Keratinocyte (primary cell): ENCODE measurements at places on chromosomes 4 and X. TPM values are rescaled to one million over a fixed set of nuclear protein-coding genes. Genes with fewer than 3 reads are reported as not detected.

DNA sequence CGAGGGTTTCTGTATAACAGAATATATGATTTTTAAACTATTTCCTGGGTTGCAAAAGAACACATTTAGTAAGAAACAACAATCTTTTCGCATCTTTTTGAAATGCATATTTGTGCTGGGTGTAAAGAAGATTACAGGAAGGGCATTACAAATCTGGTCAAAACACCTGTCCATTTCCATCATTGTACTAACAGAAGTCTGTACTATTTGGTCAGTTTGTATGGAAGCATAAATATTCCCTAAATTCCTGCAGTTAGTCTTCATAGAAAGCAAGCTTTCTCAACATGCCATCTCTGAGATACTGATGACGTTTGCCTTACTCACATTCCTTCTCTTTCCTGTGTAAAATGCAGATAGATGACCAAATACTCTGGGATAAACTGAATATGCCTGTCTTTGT is 203.3 kb downstream of the NWD2 start:
- H3K27ac ChIP-seq, result no peak overlapping the region
- no peaks in the 10 kb centered on the region for H3K4me1 ChIP-seq
- H3K27me3 ChIP-seq, result no peaks in the 10 kb centered on the region
- no peak for DNase-seq
- H3K36me3 ChIP-seq, result no peaks in the 10 kb centered on the region

GRCh38 chrX:131322651-131323050 is 33.5 kb upstream of the IGSF1 start:
- H3K36me3 ChIP-seq, result no peaks in the 10 kb centered on the region
- DNase-seq, result no peak
- H3K4me3 ChIP-seq, result no peak overlapping the region
- no peaks in the 10 kb centered on the region for H3K27me3 ChIP-seq
- no peaks in the 10 kb centered on the region for H3K4me1 ChIP-seq

- no peak for DNase-seq
- peak overlapping the region; percentile 91 for H3K27ac ChIP-seq
- peaks cover 33% of the 10 kb centered on the region for H3K4me1 ChIP-seq
- H3K36me3 ChIP-seq, result peaks cover 3% of the 10 kb centered on the region
- no peaks in the 10 kb centered on the region for H3K27me3 ChIP-seq
Observed at GRCh38 chrX:45850197-45850774, 649.6 kb upstream of the DIPK2B start.

DNA sequence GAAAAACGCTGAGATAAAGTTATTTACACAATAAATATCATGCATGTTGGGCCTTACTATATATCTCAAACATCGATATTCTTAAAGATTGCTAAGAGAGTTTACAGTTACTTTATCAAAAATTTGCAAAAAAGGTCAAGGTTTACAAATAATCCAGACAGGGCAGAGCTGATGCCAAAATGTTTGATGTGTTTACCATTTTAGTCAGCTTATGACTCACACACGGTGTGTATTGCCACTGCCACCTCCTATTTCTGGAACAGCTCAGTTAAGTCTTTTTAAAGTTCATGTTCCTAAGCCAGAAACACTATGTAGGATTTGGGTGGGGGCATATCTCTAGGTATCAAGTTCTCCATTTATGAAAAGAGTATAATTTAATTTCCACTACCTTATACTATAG is 580.6 kb downstream of the INPP4B start:
- H3K4me3 ChIP-seq, result no peak overlapping the region
- no peaks in the 10 kb centered on the region for H3K27me3 ChIP-seq
- H3K36me3 ChIP-seq, result no peaks in the 10 kb centered on the region
- peaks cover 10% of the 10 kb centered on the region for H3K4me1 ChIP-seq
- H3K27ac ChIP-seq, result peak overlapping the region; percentile 42

DNA sequence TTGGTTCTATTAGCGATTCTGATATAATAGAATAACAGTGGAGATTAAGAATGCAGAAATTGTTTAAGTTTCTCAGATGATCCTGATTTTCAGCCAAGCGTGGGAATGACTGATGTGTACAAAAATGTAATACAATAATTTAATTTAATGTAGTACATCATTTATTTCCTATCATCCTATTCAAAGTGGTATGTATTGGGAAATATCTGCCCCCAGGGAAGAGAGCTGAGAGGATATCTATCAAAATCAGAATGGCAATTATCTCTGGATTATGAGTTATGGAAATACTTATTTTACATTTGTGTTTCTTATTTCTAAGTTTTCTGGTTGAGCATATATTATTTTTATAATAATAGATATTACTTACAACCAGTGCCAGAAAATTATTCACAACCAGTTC is 3.9 kb downstream of the FABP2 start:
- H3K27ac ChIP-seq, result no peak overlapping the region
- H3K36me3 ChIP-seq, result no peaks in the 10 kb centered on the region

DNA sequence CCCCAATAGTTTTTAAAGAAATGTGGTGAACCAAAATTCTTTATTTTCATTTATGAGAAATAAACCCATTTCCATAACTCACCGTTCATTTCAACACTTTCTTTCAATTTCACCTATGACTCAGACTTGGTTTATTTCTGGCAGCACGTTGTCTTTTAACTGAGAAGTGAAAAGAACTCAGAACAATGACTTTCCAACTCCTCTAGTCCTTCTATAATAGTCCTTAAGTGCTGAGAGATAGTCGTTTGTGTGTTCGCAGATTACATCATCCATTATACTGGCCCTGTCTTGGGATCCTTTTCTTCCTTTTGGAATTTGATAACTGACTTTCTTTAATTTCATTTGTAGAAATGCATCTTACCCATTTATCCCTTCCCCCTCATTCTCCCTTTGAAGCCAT is 113.6 kb downstream of the GLUD2 start:
- no peaks in the 10 kb centered on the region for H3K4me1 ChIP-seq
- H3K36me3 ChIP-seq, result no peaks in the 10 kb centered on the region
- no peak overlapping the region for H3K27ac ChIP-seq

DNA sequence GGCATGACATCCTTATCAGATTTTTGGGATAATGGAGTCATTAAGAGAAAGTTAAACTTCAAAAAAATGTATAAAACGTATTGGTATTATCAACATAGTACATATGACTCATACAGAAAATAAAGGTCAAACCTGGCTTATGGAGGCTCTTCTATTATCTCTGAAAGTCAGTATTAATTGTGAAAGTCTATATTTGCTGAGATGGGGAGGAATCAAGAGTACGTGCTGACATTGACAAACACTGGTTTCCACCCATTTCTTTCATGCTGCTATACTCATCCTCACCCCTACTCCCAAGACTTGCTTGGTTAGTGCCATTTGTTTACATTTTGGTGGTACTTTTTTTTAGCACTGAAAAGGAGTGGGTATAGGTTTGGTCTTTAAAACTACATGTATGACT is 30.8 kb upstream of the PLA2G12A start:
- no peaks in the 10 kb centered on the region for H3K27me3 ChIP-seq
- no peaks in the 10 kb centered on the region for H3K4me1 ChIP-seq

GRCh38 chr4:172480471-172480870 is 667.3 kb downstream of the GALNTL6 start:
- H3K4me1 ChIP-seq, result no peaks in the 10 kb centered on the region
- H3K27ac ChIP-seq, result no peak overlapping the region
- no peak overlapping the region for H3K4me3 ChIP-seq
- no peaks in the 10 kb centered on the region for H3K27me3 ChIP-seq

GRCh38 chrX:23670528-23670927 is 3.2 kb downstream of the PRDX4 start:
- DNase-seq, result no peak
- no peaks in the 10 kb centered on the region for H3K27me3 ChIP-seq
- no peak overlapping the region for H3K27ac ChIP-seq
- H3K4me3 ChIP-seq, result no peak overlapping the region
- no peaks in the 10 kb centered on the region for H3K36me3 ChIP-seq
- H3K4me1 ChIP-seq, result peaks cover 3% of the 10 kb centered on the region

SYP gene
- 0.07 to 0.23 TPM (median 0.13 TPM) in 3 replicates for polyA plus RNA-seq

DNA sequence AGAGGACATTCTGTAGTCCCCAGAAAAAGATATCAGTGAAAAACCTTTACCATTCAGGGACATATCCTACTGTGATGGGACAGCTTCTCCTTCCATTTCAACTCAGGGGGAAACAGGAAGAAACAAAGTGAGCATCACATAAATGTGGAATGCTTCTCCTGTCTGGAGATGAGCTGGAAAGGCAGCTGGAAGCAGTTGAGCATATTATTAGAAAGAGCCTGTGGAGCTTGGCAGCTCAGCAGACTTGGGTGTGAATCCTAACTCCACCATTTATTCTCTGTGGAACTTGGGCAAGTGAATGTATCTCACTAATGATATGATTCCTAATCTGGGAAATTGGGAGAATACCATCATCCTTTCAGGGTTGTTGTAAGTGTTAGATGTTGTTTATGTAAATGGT is 232.1 kb upstream of the F9 start:
- DNase-seq, result no peak
- H3K36me3 ChIP-seq, result no peaks in the 10 kb centered on the region
- no peaks in the 10 kb centered on the region for H3K4me1 ChIP-seq

PLP1 gene
- not detected in 3 replicates for polyA plus RNA-seq

GPR173 gene
- polyA plus RNA-seq, result 0.08 to 0.20 TPM (median 0.10 TPM) in 3 replicates

ADAMTS3 gene
- polyA plus RNA-seq, result 0.03 to 0.09 TPM (median 0.03 TPM) in 3 replicates

CXXC4 gene
- polyA plus RNA-seq, result 0.01 TPM in 1 of 3 replicates, not detected in the others

DNA sequence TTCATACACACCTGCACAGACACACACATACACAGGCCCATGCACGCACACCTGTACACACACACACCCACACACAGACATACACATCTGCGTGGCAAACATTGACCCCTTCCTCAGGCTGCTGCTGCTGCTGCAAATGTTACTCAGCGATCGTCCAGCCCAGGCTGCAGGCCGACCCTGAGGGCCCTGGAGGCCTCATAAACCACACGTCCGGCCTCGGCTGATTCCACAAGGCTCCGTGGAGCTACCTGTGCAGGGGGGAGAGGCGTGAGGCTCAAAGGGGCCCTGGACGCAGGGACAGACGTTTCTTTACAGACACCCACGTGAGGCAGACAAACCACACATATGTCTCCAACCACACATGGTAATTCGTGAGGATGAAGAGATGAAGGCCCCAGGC is 53.9 kb upstream of the PPP2R3B start:
- no peaks in the 10 kb centered on the region for H3K27me3 ChIP-seq

DNA sequence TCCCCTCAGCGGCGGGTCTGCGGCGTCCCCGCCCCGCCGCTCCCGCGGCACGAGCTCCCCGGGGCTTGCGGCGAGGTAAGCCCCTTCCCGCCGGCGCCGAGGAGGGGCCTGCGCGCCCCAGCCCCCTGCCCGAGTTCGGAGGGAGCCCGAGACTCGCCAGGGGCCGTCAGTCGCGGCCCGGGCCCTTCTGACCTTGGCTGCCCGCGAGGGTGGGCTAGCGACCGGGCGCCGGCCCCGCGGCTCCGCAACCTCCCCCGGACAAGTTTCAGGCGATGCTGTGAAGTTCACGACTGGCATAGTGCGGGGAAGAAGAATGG is 554 bp downstream of the CDKL5 start:
- no peaks in the 10 kb centered on the region for H3K36me3 ChIP-seq
- peak overlapping the region; percentile 52 for H3K4me3 ChIP-seq
- no peaks in the 10 kb centered on the region for H3K27me3 ChIP-seq
- no peak overlapping the region for H3K27ac ChIP-seq
- DNase-seq, result no peak
- no peaks in the 10 kb centered on the region for H3K4me1 ChIP-seq

AFM gene
- 0.02 to 0.03 TPM in 2 of 3 replicates, not detected in the other for polyA plus RNA-seq

DNA sequence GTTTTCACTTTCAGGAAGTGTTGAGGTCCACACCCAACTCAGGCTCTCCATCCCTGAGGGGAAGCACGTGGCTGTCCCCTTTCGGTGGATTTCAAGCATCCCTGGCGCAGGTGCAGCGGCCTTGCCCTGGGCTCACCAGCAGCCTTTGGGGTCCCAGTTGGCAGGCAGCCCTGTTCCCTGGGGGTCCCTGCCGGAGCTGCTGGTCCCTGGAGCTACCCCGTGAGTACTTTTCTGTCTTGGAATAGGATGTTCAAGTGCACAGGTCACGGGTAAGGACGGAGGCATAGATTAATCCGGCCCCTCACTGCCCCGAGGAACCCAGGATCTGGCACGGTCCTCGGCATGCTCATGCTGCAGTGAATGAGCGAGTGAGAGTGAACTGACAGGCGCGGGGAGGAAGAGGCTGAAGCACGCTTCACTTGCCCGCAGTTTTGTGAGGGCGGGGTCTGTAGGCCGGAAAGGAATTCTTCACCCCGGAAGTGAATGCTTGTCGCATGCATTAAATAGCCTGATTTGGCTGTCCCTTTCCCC is 117.2 kb upstream of the FAT1 start:
- no peaks in the 10 kb centered on the region for H3K27me3 ChIP-seq
- peaks cover 34% of the 10 kb centered on the region for H3K4me1 ChIP-seq
- no peak overlapping the region for H3K27ac ChIP-seq
- H3K4me3 ChIP-seq, result no peak overlapping the region

DNA sequence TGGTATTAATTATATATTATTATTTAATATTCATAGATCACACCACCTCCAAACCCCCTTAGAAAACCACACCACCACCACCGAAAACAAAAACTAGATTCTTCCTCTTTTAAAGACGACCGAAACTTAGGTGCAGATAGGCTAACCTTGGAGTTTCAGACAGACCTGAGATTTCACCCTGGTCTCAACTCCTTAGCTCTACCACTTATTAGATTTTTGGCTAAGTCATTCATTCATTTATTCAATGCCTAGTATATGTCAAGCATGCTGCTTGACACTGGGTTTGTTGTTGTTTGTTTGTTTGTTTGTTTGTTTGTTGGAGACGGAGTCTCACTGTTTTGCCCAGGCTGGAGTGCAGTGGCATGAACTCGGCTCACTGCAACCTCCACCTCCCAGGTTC is 9.5 kb upstream of the BMP2K start:
- H3K36me3 ChIP-seq, result no peaks in the 10 kb centered on the region
- no peaks in the 10 kb centered on the region for H3K27me3 ChIP-seq
- peaks cover 20% of the 10 kb centered on the region for H3K4me1 ChIP-seq

CXCL3 gene
- 2.9 to 10.8 TPM (median 6.3 TPM) in 3 replicates for polyA plus RNA-seq

- H3K36me3 ChIP-seq, result no peaks in the 10 kb centered on the region
- no peaks in the 10 kb centered on the region for H3K4me1 ChIP-seq
- no peak overlapping the region for H3K27ac ChIP-seq
- H3K4me3 ChIP-seq, result no peak overlapping the region
- no peaks in the 10 kb centered on the region for H3K27me3 ChIP-seq
Observed at GRCh38 chrX:138191998-138192397, 519.5 kb downstream of the FGF13 start.

GSX2 gene
- not detected in 3 replicates for polyA plus RNA-seq

NFKB1 gene
- 15.4 to 31.4 TPM (median 21.8 TPM) in 3 replicates for polyA plus RNA-seq

- H3K27ac ChIP-seq, result no peak overlapping the region
- no peak overlapping the region for H3K4me3 ChIP-seq
- H3K27me3 ChIP-seq, result no peaks in the 10 kb centered on the region
- peaks cover 11% of the 10 kb centered on the region for H3K4me1 ChIP-seq
Observed at GRCh38 chr4:184424993-184425758, 49.2 kb downstream of the IRF2 start.

DNA sequence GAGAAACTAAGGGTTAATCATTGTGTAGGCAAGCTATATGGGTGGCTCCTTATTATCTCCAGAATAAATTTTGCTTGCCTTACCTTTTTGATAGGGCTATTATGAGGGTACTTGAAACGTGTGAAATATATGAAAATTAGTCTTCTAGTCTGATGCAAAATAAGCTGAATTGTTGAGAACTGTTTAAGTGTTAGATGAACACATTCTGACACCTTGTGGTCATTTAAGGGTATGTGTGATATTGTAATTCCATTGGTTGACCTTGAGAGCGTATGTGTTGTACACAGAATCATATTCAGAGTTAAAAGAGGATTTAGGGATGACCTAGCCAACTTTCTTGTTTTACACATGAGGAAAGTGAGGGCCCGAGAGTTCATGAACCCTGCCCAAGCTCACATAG is 44.6 kb upstream of the LINC00632 start:
- no peak overlapping the region for H3K4me3 ChIP-seq
- H3K36me3 ChIP-seq, result no peaks in the 10 kb centered on the region
- no peaks in the 10 kb centered on the region for H3K27me3 ChIP-seq
- no peak for DNase-seq
- H3K27ac ChIP-seq, result no peak overlapping the region

GRCh38 chr4:41507291-41507947 is 30.5 kb upstream of the LIMCH1 start:
- no peaks in the 10 kb centered on the region for H3K27me3 ChIP-seq
- H3K27ac ChIP-seq, result no peak overlapping the region
- DNase-seq, result no peak
- H3K4me3 ChIP-seq, result no peak overlapping the region
- H3K36me3 ChIP-seq, result no peaks in the 10 kb centered on the region
